ENCODE measurements at places on chromosomes 13 and 19.

- DNase-seq: no peak
Measured at GRCh38 chr13:44668688-44669087, 92.6 kb upstream of the TSC22D1 start.

- no peak for DNase-seq
Measured at GRCh38 chr19:50667759-50668231, 18.6 kb downstream of the C19orf81 start.

- no peak for DNase-seq
Measured at GRCh38 chr13:91242652-91243051, 104.8 kb upstream of the MIR17HG start.

DNA sequence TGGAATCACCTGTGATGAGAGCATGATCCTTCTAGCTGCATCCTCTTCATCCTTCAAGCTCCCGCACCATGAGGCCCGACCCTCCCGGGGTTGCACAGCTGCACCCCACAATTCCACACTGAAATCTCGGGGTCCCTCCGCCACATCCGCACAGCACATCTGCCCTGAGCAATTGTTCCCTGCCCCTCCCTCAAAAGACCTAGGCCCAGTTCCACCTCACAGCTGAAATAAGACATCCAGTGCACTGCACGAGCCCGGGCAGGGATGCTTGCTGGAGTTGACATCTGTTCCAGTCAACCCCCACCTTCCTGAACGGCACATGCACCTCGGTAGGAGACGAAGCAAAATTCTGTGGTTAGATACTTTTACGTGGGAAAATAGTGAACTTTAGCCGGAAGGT, 14.7 kb upstream of the SOX1 start:
- DNase-seq: no peak

DNA sequence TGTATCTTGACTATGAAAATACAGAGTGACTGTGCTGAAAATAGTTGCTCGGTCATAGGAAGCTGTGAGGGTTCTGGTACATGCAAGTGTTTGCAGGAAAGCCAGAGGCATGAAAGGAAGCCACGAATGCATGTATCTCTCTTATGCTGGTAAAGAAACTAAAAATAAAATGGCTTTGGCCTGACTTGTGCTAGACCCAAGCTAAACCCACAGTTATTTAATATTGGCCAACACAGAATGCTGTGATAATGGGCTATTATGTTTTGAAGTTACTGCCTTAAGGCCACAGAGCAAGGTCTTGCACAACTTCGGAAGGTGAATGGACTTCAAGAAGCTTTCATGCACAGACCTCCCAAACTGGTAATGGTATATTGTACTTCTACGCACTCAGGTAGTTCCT, 518.2 kb upstream of the HTR2A start:
- DNase-seq: no peak
